ENCODE measurements at places on chromosomes 12 and 14.

- DNase-seq, result no peak
Observed at GRCh38 chr12:30197392-30198057, 413.8 kb upstream of the TMTC1 start.

GRCh38 chr12:100017056-100017455 lies 32.3 kb upstream of the ANKS1B start:
- no peak for DNase-seq

GRCh38 chr12:81261508-81262207 lies 183.8 kb downstream of the ACSS3 start:
- DNase-seq, result no peak

DNA sequence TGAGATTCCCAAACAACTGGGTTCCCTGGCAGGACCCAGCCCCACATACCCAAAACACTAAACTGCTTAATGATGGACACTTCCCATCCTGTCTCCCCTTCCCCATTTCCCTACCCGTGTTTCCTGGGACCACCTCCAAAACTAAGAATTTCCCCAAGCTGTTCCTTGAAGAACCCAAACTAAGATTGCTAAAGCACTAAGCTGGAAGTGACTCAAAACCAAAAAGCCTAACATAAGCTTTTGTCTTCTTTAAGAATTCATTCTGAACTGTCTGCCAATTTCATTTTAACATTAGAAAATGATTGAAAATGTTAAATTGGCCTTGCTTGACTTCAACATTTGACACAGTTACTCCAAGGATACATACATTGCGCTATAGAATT lies 29.5 kb upstream of the STAB2 start:
- no peak for DNase-seq

GRCh38 chr14:103734081-103734888 lies 18.7 kb downstream of the ZFYVE21 start:
- no peak for DNase-seq

GRCh38 chr14:79407572-79407971 lies 803.7 kb downstream of the DIO2 start:
- no peak for DNase-seq

DNA sequence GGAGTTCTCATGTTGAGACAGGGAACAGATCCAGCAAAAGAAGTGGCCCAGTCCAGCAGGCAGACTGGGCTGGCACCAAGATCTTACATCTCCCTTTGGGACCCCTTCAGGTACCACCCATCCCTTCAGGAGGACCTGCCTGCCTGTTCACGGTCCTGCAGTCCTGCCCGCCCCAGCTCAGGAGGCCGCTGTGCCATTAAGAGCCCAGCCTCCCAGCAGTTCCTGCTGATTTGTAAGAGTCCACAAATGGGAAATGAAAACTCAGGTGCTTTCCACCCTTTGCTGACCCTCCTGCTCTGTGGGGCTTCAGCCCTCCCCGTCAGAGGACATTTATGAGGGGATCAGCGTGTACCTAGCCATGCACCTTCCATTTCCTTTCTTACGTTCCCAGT lies 39.5 kb downstream of the C14orf132 start:
- no peak for DNase-seq

- no peak for DNase-seq
Observed at GRCh38 chr14:91519239-91520036, 9.3 kb upstream of the PPP4R3A start.

DNA sequence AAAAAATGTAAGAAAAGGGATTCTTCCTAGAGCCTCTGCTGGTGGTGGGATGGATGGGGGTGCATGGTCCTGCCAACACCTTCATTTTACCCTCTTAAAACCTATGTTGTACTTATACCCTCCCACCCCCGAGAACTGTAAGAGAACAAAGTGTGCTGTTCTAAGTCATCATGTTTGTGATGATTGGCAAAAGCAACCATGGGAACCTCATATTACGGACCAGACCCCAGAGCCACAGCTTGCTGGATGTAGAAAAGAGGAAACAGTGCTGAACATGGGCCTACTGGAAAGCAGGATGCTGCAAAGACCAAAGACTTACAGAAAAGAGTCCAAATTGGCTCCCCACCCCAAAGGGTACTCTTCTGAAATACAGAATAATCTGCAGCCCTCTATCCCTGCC lies 311.2 kb downstream of the DUSP6 start:
- DNase-seq, result no peak

DNA sequence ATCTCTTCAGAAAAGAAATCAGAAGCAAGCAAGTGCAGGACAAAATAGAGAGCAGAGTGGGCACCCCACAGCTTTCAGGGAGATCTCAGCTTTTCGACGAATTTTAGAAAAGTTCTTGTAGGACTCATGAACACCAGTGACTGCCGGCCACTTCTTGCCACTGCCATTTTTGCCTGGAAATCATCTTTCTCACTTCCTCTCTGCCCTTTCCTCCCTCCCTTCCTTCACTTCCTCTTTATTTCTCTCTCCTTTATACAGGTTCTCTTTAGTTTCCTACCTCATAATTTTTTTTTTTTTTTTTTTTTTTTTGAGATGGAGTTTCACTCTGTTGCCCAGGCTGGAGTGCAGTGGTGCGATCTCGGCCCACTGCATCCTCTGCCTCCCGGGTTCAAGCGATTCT lies 185.6 kb downstream of the APAF1 start:
- DNase-seq, result no peak

- peak; percentile 45 for DNase-seq
Observed at GRCh38 chr12:108305520-108305919, 33.6 kb downstream of the CMKLR1 start.

- no peak for DNase-seq
Observed at GRCh38 chr12:122190842-122191668, 8.1 kb downstream of the LRRC43 start.

DNA sequence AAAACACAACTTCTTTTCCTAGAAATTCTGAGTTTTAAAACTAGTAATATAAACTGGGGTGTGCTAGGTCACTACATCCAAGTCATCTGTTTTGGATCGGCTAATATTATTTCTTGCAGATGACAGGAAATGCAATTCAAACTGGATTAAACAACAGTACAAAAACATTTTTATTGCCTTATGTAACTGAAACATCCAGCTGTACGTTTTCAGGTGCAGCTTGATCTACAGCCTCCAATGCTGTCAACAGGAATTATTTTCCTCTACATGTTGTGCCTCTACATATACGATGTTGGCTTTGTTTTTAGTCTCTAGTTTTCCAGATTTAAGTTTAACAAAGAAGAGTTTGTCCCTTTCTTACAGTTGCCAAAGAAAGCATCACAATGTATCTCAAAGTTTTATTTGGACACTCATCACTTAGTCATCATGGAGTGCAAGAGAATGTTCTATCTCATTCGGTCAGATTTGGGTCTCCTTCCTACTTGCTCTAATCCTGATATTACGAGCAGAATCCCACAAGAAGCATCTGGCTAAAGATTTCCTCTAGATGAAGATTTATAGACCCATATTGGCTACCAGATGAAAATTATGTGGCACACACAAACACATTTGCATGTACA lies 326.7 kb downstream of the SLC6A15 start:
- DNase-seq, result no peak

- no peak for DNase-seq
Observed at GRCh38 chr12:103774977-103775560, 66.0 kb downstream of the NT5DC3 start.

DNA sequence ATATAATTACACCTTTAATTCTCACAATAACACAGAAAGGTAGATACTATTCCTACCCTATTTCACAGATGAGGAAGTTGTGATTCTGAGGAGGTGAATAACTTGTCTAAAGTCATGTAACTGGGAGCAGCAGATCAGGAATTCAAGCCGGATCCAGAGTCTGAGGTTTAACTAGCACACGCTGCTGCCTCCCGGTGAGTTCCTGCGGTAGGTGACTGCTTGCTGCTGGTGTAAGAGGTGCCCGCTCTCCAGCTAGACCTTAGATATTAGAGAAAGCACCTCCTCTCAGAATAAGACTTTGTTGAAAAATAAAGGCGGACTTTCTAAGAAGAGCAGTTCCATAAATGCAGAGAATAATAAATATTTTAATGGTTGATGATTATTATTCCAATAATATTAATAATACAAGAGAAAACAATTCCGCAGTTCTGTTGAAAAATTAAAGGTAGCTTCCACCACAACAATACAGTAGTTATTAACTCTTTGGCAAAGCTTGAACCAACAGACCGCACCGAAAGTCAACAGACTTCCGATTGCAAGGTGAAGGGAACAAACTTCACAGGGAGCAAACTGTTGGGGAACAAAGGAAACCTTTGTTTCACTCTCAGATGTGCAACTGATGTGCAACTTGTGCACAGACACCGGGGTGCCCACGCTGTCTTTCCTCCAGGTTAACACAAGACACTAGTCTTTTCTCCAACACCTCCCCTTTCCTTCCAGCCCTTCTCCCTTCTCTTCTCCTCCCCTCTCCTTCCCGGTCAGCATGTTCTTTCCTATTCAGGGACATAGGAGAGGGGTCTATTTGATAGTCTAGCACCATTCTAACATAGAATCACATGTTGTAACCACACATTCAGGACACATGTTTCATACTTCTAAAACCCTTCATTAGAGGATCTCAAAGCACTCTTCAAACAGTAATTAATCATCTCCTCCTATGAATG lies 73.2 kb upstream of the EGLN3 start:
- no peak for DNase-seq

DNA sequence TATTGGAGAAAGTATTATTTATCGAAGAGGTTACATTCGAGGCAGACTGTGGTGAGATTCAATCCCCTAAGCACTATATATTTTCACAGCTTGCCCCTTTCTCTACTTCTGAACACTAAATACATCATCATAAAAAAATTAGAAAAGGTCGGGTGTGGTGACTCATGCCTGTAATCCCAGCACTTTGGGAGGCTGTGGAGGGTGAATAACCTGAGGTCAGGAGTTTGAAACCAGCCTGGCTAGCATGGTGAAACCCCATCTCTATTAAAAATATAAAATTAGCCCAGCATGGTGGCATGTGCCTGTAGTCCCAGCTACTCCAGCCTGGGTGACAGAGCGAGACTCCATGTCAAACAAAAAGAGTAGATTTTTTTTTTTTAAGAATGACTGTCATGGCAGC lies 70.6 kb upstream of the MYF6 start:
- no peak for DNase-seq

DNA sequence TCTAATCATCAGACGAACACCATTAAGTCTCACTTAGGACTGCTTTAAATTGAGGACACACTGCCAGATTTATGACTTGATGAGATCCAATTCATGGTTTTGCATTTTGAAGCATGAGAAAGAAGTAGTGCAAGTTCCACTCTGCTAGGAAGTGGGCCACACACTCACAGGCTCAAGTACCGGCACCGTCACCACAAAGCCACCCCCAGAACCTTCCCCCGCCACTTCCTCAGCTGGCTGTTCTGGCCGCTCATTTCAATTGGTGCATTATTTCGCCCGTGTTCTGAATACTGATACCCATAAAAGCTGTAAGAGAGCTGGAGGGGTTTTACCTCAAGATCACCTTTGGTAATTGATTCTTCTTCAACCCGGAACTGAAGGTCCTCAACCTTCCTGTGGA lies 70.1 kb downstream of the CLIP1 start:
- no peak for DNase-seq

GRCh38 chr12:107349008-107349747 lies 255.8 kb upstream of the CRY1 start:
- no peak for DNase-seq

DNA sequence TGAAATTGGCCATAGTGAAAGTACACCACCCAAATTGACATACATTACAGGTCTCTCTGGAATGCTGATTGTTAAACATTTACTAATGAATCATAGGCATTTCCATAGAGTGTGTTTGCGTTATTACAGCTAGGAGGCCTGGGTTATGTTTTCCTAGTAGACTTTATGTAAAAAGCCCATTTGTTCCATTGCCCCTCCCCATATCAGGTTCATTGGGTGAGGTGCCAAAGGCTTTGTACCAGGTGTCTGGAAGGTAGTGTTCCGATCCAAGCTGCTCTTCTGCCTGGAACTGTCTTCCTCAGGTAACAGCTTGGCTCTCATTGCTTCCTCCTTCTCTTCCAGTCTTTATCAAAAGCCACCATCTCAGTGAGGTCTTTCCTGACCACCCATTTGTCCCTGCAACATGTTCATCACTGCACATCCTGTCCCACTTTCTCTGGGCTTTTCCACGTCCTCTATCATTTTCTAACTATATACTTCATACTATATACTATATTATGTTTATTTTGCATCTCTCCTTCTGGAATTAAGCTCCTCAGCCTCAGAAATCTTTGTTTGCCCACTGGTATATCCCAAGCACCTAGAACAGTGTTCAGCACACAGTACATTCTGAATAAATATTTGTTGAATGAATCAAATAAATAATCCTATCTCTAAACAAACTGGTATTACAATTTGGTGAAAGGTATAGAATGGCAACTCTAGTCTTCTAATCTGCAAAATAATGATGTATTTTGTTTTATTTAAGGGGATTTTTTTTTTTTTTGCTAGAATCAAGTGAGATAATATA lies 252.3 kb downstream of the KTN1 start:
- no peak for DNase-seq

GRCh38 chr12:31388713-31389112 lies 62.8 kb upstream of the SINHCAF start:
- no peak for DNase-seq

- DNase-seq, result no peak
Observed at GRCh38 chr12:38053113-38053512, 263.5 kb upstream of the ALG10B start.

GRCh38 chr14:82180139-82180538 lies 646.5 kb upstream of the SEL1L start:
- no peak for DNase-seq

- peak; percentile 19 for DNase-seq
Observed at GRCh38 chr14:66284346-66284745, 201.8 kb upstream of the CCDC196 start.

DNA sequence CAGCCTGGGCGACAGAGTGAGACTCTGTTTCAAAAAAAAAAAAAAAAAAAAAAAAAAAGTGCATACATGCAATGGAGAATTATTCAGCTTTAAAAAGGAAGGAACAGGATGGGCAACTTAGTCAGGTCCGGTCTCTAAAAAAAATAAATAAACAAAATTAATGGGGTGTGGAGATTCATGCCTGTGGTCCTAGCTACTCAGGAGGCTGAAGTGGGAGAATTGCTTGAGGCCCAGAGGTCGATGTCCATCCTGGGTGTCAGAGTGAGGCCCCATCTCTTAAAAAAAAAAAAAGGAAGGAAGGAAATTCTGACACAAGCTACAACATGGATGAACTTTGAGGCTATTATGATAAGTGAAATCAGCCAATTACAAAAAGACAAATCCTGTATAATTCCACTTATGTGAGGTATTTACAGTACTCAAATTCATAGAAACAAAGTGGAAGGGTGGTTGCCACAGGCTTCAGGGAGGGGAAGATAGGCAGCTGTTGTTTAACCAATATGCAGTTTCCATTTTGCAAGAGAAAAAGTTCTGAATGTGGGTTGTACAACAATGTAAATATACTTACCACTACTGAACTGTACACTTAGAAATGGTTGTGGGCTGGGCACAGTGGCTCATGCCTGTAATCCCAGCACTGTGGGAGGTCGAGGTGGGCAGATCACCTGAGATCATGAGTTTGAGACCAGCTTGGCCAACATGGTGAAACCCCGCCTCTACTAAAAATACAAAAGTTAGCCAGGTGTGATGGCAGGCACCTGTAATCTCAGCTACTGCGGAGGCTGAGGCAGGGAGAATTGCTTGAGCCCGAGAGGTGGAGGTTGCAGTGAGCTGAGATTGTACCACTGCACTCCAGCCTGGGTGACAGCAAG lies 12.3 kb upstream of the APOF start:
- no peak for DNase-seq

Data from AG04449 (cell line).